ENCODE measurements at places on chromosomes 12 and 14.

GRCh38 chr12:12267742-12268200 is 927 bp upstream of the LRP6 start:
- DNase-seq = peak; percentile 6

DNA sequence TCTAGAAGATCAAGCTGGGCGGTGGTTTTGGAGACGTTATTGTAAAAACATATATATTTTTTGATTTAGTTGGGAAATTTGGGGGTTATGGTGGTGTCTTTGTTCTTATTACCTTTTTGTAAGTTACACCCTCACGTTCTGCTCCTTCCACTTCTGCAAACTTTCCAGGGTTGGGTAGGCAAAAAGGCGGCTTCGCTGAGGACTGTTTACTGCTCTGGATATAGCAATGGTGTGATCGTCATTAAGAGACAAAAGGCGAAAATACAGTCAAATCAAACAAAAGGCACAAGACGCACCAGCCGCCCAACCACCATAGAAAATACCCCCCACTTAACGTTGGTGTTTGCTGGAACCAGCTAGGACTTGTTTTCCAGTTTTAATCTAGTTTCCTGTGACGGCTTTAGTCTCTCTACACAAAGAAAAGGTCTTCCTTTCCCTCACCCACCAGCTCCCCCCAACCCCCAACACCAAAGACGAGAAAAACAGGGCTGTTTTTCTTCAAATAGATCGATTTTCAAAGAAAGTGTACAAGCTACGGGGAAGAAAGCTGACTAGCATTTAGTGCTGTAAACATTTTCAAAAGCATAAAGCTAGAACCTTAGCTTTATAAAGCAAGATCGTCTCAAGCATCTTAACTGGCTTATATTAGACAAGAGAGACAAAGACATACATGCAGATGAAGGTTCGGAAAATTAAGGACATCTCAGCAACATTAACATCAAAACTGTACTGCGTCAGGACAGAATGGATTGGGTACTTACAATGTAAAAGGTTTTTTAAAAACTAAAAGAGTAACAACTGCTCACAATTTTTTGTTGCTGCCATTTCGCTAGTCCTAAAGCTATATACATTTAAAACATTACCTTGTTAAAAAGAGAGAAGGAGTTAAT is 2.0 kb upstream of the SETD1B start:
- DNase-seq = peak; percentile 72

DNA sequence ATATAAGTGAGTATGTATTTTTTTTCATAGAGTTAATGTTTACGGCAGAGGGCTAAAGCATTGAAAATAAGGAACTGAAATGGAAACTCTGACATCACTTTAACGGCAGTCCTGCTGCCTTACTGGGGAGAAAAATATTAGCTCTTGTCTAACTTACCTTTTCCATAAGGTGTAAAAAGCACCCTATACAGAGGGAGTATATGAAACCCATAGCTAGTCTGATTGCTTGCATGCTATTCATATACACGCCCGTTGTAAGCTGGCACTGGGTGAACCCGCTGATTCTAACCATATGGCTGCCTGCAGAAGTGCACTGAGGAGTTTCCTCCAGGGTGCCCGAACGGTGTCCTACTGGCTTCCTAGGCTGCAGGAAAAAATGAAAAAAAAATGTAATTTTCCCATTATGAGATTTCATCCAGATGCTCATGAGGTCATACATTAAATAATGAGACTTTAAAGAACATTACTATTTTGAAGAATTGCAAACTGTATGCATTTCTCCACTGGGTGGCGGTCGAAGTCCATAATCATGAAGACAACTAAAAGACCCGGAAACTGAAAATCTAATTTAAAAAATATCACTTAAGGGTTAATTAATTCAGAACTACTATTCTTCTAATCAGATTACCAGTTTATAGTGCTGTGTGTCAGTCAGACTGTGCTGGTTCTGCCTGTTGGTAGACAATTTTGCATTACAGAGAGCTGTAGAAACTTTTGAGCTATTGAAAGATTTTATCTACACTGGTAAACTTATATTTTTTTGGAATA is 144.7 kb downstream of the ALX1 start:
- no peak for DNase-seq

DNA sequence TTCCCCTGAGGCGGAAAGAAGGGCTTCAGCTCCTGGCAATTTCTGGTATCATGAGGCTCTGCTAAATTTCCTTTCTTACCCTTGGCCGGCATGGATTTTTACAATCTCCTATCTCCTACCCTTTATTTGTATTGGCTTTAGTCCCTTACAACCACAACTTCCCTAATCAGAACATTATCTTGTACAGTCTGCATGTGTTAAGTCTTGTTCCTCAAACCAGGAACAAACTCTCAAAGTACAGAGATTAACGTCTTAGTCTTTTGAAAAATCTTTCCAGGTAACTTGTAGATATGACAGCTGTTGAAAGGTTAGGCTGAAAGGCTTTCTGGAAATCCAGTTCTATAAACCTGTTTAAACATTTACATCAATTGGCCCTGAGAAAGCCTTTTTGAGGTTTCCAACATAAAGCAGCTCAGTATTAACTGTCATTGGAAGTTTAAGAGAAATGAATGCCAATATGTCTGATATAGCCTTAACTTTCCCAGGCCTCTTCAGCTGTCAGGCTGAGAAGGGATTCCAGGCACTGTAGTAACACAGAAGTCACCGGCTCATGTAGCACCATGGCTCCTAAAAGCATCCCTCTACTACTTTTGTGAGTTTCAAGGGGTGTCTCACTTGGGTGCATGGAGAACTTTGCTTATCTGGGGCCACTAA is 360.5 kb downstream of the FUT8 start:
- no peak for DNase-seq

GRCh38 chr12:103128862-103129501 is 171.5 kb downstream of the ASCL1 start:
- DNase-seq = no peak

GRCh38 chr12:66304296-66304900 is 2.1 kb downstream of the HELB start:
- no peak for DNase-seq

DNA sequence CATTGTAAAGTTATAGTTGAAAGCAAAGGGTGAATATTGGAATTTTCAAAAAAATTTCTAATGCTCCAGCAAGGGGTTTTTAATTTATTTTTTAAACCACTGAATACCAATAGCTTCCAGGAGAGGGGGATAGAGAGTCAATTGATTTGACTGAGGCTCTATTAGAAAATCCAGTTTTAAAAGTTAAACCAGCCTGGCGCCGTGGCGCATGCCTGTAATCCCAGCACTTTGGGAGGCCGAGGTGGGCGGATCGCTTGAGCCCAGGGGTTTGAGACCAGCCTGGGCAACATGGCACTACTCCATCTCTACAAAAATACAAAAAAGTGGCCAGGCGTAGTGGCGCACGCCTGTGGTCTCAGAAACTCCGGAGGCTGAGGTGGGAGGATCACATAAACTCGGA is 150.1 kb downstream of the SLC38A4 start:
- DNase-seq = no peak

DNA sequence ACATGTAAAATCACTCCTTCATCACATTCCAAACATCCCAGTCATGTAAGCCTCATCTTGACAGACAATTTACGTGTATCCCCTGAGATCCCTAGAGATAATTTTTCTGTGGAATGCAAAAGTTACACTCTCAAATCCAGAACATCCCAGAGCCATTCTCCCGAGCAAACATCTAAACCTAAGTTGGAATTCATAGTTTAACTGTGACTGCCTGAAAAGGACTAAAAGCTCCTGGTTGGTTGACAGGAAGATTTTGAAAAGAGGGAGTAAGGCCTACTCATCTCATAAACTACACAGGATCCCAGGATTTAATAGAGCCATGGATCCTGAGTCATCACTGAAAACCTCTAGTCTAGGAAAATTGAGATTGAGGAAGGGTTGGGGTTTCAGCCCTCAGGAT is 123.6 kb downstream of the SCN8A start:
- DNase-seq = no peak

DNA sequence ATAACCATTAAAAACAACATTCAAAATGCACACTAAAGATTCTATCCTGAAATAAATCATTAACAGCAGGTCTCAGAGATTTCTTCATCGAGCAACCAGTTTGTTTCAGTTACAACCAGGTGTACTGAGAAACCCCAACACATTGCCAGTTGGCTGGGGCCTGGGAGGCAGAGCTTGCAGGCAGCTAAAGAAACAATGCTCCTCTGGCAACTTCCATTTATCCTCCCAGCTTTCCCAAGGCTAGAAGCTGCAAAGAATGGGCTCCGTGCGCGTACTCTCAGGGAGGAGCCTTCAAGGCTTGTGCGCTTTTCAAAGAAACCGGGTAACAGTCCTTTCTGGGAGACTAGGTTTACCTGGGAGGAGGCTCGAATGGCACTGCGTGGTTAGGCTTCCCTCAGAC is 181.6 kb downstream of the MSRB3 start:
- DNase-seq = no peak

DNA sequence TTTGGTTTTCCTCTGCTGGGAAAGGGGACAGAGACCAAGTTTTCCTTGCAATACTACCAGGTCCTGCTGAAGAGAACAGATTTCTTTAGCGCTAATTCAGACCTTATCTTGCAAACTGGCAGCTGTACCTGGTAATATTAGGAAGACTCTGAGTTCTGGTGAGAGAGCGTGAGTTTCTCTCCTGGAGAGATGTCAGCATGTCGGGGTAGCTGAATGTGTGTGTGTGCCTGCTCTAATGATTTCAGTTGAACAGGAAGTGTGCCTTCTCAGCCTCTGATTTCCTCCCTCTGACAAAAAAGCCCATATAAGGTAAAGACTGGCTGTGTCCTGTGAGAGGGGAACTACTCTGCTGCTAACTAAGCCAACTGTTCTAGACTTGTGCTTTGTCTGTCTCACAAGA is 10.3 kb upstream of the ERP27 start:
- DNase-seq = no peak

- no peak for DNase-seq
Measured at GRCh38 chr12:91127751-91128150, 16.5 kb upstream of the LUM start.

DNA sequence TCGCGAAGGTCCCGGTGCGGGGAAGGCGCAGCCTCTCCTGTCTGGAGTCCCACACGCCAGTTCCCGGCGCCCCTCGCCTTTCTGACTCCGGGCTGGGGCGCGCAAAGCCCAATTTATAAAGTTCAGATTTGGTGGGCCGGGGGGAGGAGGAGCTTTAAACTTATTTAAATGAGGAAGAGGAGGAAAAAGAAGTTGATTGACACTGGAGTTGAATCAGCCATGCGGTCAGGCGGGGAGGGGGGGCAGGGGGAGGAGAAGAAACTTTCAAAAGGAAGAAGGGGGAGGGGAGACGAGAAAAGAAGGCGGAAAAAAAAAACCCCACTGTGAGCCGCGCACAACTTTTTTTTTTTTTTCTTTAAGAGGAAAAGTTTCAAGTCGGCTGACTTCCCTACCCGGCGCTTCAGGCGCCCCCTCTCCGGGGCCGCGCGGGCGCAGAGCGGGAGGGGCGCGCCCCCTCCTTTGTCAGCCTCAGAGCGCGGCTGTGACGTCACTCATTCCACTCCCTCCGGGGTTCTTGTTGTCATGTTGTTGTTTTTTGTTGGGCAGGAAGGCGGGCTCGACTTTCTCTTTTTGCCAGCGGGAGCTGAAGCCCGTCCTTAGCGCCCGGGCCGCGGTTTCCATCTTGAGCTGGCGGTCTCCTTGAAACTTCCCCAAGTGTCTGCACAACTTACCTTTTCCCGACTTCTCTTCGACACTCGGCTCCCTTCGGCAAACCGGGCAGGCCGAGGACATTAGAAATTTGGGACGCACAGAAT is at the start of gene ZFP36L1:
Gene ZFP36L1, minus strand, starts transcription at position 89 of the 755 bp plus-strand sequence. CDS start 129 bp downstream, outside the sequence.
- peak; percentile 90 for DNase-seq

DNA sequence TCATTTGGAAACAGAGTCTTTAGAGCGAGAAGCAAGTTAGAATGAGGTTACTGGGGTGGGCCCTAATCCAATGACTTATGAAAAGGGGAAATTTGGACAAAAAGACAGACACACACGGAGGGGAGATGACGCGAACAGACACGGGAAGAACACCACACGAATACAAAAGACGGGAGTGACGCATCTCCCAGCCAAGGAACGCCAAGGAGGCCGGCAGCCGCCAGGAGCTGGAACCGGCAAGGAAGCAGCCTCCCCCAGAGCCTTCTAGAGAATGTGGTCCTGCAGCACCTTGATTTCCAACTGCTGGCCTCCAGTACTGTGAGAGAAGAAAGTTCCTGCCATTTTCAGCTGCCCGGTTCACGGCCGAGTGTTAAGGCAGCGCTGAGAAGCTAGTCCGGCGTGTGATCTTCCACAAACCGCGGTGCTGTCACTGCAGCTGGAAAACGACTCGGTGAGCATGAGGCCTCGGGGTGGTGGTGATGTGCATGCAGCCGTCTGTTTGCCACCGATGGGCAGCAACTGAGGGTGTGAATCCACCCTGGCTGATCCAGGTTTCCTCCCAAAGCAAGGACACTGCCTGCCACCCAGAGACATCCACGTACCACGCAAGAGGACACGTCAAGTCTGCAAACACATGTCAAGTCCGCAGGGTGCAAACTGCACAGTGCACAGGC is 124.5 kb downstream of the NCOR2 start:
- no peak for DNase-seq

- DNase-seq = no peak
Measured at GRCh38 chr12:75587340-75588106, 76.1 kb upstream of the KRR1 start.

- no peak for DNase-seq
Measured at GRCh38 chr14:88476214-88476774, 78.5 kb downstream of the PTPN21 start.

DNA sequence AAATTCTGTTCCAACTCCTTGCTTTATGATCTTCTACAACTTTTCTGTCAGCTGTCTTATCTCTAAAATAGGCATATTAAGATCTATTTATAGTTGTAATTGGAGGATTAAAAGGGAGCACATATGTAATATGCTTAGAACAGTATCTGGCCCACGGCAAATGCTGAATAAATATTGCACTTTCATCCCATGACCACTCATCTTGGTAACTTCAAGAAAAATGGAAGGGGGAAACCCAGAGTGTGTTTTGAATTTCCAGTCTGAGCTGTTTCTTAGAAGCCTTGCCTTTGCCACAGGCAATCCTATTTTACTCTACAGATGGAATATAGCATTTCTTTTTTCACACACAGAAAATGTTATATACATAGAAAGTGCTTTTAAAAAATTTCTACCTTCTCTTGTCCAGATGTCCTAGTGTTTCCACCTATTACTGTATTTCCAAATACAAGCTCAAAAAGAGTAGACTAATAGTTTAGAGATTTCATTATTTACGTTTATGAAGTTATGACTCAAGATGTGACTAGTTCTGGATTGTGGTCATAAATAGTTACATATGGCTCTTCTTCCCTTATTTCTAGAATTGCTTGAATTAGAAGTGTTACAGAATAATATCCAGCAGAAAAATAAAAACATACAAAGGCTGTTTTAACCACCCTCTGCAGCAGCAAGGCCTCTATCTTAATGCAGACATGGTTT is 6.2 kb upstream of the STXBP6 start:
- no peak for DNase-seq

DNA sequence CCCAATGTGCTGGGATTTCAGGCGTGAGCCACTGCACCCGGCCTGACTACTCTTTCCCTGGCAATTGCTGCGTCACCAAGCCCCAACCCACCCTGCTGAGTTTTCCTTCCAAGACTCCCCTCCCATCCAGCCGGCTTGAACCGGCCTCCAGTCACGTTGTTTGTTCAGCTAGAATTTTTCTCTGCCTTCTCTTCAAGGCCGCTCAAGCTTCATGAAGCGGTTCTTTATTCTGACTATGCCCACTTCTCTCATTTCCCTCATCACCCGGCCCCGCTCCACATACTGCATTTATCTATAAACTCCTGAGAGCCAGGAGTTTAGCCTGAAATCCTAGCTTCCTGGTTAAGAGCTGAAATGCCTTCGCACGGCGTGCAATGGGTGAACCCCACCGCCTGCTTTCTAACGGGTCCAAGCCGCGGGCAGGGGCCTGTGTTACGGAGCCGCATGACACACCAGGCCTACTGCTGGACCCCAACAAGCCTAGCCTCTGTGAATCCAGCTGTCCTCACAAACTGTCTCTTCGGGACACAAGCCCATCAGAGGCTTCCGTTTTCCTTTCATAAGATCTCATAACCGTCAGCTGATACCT is 999 bp upstream of the DCAF4 start:
- peak; percentile 24 for DNase-seq
